ENCODE measurements at places on chromosomes 1 and 21. TPM values are rescaled to one million over a fixed set of nuclear protein-coding genes. Genes with fewer than 3 reads are reported as not detected.

Gene TGFB2
- total RNA-seq: 17.0 TPM

Gene RGSL1
- not detected for total RNA-seq

Gene DDOST
- 254 TPM for total RNA-seq

Gene SLAMF6
- total RNA-seq: not detected

Gene GCSAML
- not detected for total RNA-seq

Gene HTR1D
- total RNA-seq: not detected

Gene RNU1-1
- under 0.01 TPM for total RNA-seq

Gene MECR
- total RNA-seq: 15.3 TPM

Gene PEAR1
- 5.0 TPM for total RNA-seq

Gene NLRP3
- total RNA-seq: 0.24 TPM

Gene DLGAP3
- total RNA-seq: not detected

Gene RNU1-3
- total RNA-seq: under 0.01 TPM

Gene CELA3B
- total RNA-seq: not detected

Gene MIS18A
- total RNA-seq: 2.4 TPM

Gene H6PD
- total RNA-seq: 73.3 TPM

Gene GPX7
- total RNA-seq: 66.4 TPM

All from hair follicle dermal papilla cell (primary cell).